ENCODE measurements at places on chromosomes 4 and X.

DNA sequence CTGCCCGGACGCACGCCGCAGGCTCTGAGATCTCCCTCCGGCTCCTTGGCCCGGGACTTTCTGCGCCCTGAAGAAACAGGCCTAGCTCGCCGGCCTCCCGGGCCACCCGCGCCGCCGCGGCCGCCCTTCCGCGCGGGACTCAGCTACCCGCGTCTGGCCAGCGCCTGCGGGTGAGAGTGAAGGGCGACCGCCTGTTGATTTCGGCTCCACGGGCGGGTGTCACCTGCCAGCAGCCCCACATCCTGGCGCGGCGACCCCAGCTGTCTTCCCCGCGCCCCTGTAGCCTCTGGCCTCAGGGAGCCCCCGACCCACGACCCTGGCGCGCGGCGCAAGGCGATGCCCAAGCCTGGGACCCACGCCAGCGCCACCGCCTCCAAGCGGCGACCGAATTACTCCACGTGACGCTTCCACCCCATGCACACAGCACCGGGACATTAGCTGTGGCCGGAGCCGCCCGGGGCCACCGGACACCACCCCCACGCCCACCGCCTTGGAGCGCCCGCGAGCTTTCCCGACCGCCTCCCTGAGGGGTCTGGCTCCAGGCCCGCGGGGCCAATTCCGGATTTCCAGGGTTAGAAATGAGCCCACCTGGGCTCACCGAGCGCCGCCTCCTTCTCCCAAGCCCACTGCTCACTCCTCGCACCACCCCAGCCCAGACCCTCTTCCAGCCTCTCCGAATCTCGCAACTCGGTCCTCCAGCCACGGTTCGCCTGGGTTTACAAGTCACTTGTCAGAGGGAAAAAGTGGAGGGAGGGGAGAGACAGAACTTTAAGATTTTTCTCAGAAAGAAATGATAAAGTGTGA lies 10.2 kb downstream of the ARX start:
- no peak for DNase-seq

DNA sequence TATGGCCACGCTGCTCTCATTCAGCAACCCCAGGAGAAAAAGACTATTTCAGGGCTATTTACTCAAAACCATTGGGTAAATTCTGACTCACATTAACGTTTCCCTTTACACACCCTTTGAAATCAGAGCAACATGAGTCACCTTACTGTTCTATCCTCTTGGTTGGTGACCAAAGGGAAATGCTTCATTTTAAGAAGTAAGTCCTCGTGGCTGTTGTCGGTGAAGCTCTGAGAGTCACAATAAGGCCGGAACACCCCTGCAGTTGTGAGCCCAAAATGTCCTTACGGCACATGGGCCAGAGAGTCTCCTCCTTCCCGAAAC lies 56.3 kb upstream of the SPRY1 start:
- no peak for DNase-seq

- DNase-seq, result no peak
Observed at GRCh38 chrX:107565931-107566603, 62.2 kb upstream of the PRPS1 start.

DNA sequence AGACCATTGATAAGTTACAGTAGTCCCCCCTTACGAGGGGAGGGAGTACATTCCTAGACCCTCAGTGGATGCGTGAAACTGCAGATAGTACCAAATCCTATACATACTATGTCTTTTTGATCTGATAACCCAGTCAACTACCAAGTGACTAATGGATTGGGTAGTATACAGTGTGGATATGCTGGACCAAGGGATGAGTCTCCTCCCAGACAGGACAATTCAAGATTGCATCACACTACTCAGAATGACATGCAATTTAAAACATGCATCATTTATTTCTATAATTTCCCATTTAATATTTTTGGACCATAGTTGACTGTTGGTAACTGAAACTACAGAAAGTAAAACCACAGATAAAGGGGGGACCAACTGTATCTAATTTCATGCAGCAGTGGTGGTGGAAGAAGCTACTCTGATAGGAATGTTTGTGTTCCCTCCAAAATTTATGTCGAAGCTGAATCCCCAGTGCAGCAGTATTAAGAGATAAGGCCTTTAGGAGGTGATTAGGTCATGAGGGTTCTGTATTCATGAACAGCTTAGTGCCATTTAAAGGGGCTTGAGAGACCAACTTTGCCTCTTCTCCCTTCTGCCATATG lies 11.9 kb downstream of the HADH start:
- DNase-seq, result no peak

DNA sequence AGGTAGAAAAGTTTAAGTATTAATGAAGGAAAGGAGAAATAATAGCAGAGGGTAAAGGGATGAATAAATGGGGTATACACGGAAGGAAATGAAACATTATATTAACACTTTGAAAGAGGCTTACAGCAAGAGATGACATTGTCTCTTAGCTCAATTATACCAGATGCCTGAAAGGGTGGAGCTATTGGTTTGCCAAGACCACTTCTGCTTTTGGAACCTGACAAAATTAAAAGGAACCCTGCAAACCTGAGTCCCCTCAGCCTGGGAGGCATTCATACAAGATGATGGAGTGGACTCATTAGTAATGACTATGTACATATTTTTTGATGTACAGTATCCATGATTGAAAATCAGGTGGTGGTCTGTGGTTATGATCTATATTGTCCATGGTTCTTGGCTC lies 45.1 kb upstream of the HPF1 start:
- no peak for DNase-seq

GRCh38 chr4:103498161-103499070 lies 221.4 kb downstream of the TACR3 start:
- DNase-seq, result no peak

GRCh38 chr4:145863191-145863590 lies 75.4 kb downstream of the ZNF827 start:
- DNase-seq, result no peak

GRCh38 chrX:154539077-154539476 lies 7.6 kb downstream of the G6PD start:
- no peak for DNase-seq

- DNase-seq, result no peak
Observed at GRCh38 chr4:6768539-6768905, 14.0 kb upstream of the KIAA0232 start.

DNA sequence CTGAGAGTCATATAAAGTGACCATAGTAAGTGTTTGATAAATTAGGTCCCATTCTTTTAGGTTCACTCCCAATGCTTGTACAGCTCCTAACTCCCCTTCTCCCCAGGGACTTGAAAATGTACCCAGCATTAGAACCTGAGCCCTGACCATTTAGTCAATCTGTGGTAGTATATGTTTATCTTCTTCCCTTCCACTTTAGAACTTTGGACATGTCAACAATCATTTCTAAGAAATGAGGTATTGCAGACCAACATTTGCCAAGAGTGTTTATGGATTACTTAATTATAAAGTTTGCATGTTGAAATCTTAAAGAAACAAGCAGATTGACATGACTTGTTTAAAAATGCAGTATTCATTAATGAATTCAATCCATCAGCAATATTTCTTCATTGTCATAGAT lies 26.0 kb downstream of the AFM start:
- DNase-seq, result no peak

GRCh38 chr4:166017804-166018203 lies 144.8 kb downstream of the TLL1 start:
- no peak for DNase-seq

Data from NCI-H1694 (cell line).